ENCODE measurements at places on chromosomes 7 and 10.

GRCh38 chr7:66150471-66150870 lies 35.8 kb downstream of the CRCP start:
- DNase-seq: peak; percentile 71

DNA sequence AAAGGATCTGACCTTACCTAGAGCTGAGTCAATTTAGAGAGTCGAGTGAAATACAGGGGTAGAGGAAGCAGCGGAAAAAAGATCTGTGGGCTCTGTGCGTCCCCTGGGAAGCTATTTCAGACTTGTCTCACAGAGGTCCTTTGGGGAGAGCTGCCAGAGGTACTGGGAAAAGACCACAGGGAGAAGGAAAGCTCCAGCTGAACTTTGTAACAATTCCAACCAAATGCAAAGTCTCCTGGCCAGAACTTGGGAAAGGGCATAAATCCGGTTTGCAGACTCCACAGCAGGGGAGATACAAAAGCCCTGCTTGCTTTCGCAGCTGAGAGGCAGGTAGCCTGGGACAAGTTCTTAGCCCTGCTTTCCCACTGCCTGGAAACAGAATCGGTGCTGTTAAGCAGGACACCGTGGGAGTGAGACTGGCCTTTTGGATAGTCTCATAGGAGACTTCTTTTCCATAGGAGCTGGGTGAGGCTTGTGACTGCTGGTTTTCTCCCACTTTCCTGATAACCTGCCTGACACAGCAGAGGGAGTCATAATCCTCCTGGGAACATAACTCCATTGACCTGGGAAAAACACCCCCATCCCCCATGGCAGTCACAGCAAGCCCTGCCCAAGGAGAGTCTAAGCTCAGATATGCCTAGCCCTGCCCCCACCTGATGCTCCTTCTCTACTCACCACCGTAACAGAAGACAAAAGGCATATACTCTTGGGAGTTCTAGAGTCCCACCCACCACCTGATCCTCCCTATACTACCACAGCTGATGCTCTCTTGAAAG lies 926.2 kb downstream of the KCNMA1 start:
- no peak for DNase-seq

- DNase-seq: no peak
These were observed 157.2 kb downstream of the CHRM2 start for GRCh38 chr7:137025469-137026175.

DNA sequence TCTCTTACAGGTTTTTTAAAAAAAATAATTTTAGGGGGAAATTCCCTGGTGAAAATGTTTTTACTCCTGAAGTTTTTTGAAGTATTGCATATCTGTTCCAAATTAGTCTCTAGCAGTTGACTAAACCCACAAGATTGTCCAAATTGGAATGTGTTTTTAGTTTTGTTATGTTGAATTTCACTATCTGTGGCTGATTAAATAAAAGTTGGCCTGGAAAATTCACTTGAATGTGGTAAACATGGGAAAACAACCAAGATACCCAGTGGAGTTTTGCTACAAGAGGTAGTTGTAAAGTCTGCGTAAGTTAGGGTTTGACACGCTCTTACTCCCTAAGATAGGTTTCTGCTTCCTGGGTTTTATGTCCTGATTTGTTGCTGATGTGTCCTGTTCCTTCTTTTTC lies 3.3 kb downstream of the TSGA13 start:
- DNase-seq: no peak

DNA sequence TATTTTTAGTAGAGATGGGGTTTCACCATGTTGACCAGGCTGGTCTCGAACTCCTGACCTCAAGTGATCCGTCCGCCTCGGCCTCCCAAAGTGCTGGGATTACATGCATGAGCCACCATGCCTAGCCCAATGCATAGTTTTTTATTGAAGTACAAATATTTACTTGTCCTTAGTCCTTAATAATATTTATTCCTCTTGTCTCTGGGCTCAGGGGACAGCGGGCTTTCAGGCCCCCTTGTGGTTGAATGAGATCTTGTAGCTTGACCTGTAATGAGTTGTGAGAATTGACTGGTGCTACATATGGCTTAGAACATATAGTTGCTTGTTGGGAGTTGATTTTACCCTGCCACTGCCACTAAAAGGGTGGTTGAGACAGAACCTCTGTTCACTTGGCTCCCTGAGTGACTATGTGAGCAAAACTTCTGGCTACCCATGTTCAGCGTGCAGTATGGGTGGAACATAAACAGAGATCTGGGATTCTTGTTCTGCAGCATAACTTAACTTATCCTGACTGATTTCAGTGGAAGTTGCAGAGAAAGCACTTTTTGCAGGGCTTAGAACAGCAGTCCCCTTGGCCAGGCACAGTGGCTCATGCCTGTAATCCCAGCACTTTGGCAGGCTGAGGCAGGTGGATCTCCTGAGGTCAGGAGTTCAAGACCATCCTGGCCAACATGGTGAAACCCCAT lies 14.9 kb downstream of the CCL26 start:
- DNase-seq: no peak

DNA sequence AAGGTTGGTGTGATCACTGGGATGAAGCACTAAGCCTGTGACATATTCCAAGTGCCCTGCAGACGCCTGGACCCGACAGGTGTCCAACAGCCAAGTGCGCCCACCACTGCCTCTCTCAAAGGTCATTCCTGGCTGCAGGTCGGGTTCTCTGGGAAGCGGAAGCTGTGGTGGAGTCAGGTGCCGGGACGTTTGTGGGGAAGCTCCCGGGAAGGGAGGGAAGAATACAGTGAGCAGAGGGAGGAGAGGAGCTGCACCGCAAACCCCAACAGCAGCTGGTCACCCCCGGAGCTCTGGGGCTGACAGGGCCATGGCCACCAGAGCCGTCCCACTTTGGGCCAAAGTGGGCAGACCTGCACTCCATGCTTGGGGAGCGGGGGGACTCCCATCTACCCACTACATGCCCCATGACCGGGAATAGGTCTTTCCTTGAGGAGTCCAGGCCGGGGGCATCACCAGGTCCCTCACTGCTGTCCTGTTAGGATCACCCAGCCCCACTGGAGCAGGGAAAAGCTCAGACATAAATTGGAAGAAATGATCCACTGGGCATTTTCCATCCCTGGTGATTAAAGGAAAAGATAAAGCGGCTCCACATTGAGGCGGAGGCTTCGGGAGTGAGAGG lies 84.5 kb upstream of the PPP2R2D start:
- DNase-seq: no peak

DNA sequence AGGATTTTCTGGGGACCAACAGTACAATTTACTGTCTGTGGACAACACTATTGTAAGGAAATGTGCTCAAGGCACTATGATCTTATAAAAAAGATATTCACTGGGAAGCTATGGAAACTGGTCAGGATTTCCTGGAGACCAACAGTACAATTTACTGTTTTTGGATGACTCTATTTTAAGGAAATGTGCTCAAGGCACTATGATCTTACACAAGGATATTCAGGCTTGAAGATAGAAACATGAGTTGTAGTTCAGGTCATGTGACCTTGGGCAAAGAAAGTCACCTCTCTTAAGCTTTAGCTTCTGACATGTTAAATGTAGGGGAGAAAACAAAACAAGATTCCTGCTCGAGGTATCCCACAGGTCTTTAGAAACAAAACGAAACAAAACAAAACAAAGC lies 1.7 kb upstream of the ITPRID1 start:
- no peak for DNase-seq

- DNase-seq: no peak
These were observed 199.1 kb downstream of the MAD1L1 start for GRCh38 chr7:2033586-2034135.

DNA sequence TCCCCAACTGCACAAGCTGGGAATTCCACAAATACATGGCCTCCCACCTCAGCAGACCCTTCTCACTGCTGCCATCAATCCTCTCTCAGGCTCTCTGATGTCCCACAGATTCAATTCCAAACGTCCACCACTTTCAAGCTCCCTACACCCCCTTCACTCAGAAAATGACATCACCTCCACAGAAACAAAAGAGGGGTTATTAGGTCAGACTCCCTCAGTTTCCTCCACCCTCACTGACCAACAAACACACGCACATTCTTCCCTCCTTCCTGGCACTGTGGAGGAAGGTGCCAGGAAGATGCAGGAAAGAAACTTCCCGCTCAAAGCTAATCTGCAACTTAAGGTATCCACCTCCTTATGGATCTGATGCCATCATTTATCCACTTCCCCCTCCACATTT lies 18.3 kb downstream of the ZNF438 start:
- DNase-seq: no peak

DNA sequence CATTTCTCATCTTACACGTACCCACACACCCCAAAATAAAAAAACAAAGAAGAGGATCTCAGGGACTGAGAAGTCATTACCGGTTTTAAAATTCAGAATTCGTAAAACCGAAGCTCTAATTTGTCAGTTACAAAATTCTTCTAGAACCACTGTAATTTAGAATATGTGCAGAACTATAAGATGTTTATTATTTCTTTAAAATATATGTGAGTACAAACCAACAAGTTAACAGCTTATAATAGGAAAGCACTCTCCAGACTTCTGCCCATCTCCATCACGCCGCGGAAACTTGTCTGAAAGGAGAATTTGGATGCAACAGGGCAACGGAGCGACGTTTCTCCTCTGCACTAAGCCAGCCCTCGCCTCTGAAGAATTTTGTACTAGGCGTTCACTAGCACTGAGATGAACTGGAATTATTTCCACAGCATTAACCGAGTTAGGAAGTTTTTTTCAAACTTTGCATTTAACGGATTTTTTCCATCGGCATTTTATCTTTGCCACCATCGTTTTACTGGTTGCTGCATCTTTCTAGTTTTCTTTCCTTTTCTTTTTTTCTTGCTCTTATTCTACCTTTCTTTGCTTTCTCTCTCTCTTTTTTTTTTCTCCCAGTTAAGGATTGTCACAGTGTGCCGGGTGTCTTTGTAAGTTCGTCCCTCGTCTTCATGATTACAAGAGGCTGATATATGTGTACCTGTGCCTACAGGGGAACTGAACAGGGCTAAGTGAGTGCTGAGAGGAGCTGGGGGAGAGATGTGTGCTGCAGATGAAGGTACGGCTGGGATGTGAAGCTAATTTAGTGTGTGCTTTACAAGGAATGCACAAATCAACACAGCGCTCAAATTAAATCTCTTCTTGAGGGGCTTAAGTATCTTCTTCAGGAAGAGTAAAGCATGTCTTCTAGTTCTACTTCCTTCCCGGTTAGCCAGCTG lies 295.9 kb upstream of the NFE2L3 start:
- no peak for DNase-seq

GRCh38 chr7:149794661-149795060 lies 21.3 kb upstream of the ZNF467 start:
- no peak for DNase-seq

GRCh38 chr10:125291836-125292235 lies 131.5 kb upstream of the CTBP2 start:
- no peak for DNase-seq

DNA sequence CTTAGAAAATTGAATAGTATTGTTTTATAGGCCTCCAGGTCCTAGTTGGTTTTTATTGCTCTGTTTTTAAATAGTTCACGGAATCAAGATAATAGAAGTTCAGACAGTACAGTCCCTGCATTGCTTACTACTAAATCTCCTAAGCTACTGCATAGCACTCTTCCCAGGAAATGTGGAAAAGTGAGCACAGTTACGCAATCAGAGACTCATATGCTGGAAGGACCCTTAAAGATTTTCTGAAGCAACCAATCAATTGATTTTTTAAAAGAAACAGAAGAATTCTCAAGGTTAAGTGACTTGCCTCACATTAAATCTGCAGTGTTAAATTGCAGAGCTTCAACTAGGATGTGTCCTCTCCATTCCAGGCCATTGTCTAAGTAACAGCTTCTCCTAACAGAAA lies 23.1 kb upstream of the DIP2C start:
- DNase-seq: no peak

GRCh38 chr7:115478426-115478825 lies 552.1 kb downstream of the TFEC start:
- DNase-seq: no peak

DNA sequence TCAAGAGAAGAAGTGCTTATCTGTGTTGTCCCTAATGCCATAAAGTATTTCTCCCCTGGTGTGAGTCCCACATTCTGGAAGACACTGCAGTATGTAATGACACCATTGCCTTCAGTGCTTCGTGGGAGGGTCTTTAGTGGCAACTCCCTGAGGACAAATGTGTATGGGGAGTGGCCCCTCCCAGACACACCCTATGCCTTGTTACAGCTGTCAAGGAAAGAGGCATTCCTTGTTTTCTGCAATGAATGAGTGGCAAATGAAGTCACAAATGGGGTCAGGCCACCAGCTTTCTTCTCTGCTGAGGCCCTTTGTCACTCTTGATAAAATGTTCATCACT lies 183.2 kb downstream of the FGFR2 start:
- no peak for DNase-seq

DNA sequence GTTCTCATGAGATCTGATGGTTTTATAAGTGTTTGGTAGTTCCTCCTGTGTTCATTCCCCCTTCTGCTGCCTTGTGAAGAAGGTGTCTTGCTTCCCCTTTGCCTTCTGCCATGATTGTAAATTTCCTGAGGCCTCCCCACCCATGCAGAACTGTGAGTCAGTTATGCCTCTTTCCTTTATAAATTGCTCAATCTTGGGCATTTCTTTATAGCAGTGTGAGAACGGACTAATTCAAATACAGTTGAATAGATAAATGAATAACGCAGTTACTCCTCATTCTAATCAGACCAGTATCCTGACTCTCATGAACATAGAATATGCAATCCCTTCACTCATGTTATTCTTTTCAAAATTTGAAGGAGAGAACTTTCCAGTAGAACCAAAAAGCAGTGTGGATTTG lies 375.0 kb upstream of the FZD8 start:
- no peak for DNase-seq

GRCh38 chr7:80794631-80795573 lies 123.9 kb downstream of the SEMA3C start:
- DNase-seq: no peak

GRCh38 chr7:34108165-34108564 lies 202.8 kb downstream of the BMPER start:
- DNase-seq: no peak

- peak; percentile 49 for DNase-seq
These were observed 16.8 kb downstream of the LAT2 start for GRCh38 chr7:74226633-74227032.

GRCh38 chr7:50920031-50920635 lies 137.4 kb upstream of the GRB10 start:
- no peak for DNase-seq

DNA sequence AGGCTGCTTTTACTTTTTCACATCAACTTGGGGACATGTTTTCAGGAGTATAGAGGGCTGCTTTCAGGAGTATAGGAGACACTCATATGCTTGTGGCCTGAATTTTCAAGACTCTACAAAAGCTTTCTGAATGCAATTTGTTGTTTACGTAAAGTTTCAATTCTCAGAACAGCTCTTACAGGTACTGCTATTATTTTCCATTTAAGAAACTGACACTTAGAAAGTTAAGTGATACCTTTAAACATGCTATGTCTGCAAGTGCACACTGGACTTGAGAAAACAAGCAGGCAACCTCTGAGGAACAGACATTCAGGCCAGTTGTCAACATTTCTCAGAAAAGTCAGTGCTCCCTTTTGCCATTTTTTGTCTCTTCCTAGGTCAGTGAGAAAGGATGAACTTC lies 70.0 kb upstream of the PHYHIPL start:
- no peak for DNase-seq

GRCh38 chr7:89648509-89648908 lies 505.8 kb upstream of the STEAP1 start:
- no peak for DNase-seq

- DNase-seq: no peak
These were observed 132.1 kb downstream of the MACC1 start for GRCh38 chr7:20085086-20085485.

GRCh38 chr7:79528421-79528820 lies 75.0 kb upstream of the MAGI2 start:
- DNase-seq: no peak

- DNase-seq: peak; percentile 42
These were observed 765 bp downstream of the WBP1L start for GRCh38 chr10:102744374-102745051.

- no peak for DNase-seq
These were observed 490.9 kb downstream of the REEP3 start for GRCh38 chr10:64011912-64012714.

Measured in heart left ventricle (tissue), 16 donors.